ENCODE measurements at places on chromosomes 2 and 18. TPM values are rescaled to one million over a fixed set of nuclear protein-coding genes. Genes with fewer than 3 reads are reported as not detected.

Gene EMX1
- total RNA-seq: 0.09 TPM

Gene RNF125
- total RNA-seq: 32.6 TPM

Gene C1QL2
- total RNA-seq: not detected

Gene LBX2
- 0.36 TPM for total RNA-seq

GRCh38 chr2:234674781-234675201, 177.9 kb upstream of the ARL4C start:
- no peak overlapping the region for H3K27ac ChIP-seq
- no peak for DNase-seq
- no peaks in the 10 kb centered on the region for H3K4me1 ChIP-seq
- no peak overlapping the region for H3K4me3 ChIP-seq
- peaks cover 2% of the 10 kb centered on the region for H3K27me3 ChIP-seq

DNA sequence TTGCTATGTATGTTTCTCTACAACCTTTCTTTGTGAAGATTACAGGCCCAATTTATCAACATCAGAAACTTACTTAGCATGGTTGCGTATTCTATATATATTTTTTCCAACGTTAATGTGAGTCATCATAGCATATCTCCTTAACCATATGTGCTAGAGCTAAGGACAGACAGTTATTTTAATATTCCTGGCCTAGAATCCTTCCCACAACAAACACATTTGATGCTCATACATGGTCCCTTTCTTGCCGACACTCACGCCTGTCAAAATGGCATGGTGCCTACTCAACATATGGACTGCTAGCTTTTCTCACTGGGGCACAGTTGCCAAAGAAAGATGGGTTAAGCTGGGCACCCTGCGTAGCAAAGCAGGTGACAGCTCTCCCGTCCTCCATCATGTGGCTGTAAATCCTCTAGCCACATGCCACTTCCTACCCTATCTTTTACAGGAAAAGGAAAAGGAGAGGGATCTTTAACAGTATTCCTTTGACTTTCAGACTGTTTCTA, 75.2 kb upstream of the GALNT5 start:
- no peak overlapping the region for H3K4me3 ChIP-seq
- DNase-seq: no peak
- H3K27ac ChIP-seq: no peak overlapping the region
